ENCODE measurements at places on chromosomes 16 and 17.

DNA sequence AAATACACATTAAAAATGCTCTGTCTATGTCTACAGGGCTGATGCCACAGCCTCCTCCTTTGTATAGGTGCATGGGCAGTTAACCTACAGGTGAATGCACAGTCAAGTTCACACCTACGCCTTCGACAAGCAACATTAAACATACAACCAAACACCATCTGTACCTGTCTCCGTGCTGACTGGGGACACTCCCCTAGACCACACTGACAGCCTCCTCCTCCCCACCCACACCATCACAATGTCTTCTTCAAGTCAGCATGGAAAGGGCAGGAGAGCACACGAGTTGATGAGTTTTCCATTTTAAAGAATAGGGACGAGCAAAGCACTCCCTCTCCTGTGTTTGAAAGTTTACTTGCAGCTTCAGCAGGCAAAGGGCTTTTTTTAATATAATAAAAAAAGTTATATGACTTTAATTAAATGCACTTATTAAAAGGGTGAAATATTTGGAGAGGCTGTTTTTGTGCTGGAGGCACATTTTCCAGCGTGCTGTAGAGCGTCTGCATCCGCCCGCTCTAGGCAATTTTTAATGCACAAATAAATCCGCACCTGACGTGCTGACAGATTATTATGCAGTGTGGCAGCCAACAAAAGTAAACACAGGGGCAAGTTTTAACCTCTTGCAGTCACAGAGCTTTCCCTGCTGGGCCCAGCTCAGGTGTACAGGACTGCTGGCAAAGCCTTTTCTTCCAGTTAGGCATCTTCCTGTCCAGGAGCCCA lies 367.9 kb downstream of the SOX9 start:
- no peak for DNase-seq

DNA sequence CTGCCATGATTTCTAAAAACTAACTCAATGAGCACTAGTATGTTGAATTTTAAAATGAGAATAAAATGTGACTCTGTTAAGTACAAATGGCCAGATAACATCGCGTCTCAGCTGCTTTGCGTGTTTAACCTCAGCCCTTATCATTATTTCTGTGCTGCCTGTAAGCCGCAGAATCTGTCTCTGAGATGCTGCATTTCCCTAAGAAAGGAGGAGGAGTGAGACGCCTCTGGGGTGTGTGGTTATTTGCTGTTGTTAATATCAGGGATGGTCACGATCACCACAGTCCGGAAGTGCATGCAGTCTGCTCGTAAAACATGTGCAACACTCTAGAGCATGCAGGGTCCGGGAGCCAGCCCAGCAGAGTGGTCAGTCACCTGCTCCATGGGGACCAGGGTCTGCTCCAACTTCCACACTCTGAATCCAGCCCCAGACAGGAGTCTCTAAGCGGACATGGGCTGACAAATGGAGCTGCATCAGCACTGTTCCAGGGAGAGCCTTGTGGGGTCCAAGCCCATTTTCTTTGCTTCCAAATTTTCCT lies 342.5 kb downstream of the MAF start:
- DNase-seq = no peak

DNA sequence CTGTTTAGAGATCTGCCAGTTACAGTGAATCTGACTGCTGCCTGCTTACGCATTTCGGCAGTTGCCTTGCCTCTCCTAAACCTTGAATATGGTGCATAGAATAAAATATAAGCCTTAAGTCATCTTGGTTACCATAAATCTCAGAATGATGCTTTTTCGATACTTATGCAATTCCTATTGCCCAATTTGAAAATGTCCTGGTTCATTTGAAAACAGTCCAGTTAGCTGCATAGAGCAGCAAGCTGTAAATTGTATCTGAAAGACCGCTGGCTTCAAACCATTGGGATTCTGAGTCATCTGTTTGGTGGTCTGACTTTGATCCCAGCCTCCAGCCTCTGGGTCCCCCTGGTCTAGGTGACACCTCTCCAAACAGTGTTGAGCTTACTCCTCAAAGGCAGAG lies 2.7 kb upstream of the PRKCA start:
- no peak for DNase-seq

DNA sequence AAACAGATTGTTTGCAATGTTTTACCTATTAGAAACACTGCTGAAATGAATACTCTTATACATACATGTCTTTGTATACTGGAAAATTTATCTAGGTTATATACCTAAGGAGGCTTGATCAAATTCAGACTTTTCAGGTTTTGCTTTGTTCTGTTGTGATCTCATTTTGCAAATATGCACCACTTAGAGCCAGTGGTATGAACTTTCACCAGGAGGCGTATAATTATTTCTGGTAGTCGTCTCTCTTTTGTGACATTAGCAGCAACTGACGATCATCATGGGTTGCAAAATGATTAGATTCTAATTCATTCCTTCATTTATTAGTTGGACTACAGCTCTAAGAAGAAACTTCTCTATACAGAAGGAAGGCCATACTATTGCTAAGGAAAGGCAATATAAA lies 26.9 kb downstream of the AP1G1 start:
- no peak for DNase-seq

DNA sequence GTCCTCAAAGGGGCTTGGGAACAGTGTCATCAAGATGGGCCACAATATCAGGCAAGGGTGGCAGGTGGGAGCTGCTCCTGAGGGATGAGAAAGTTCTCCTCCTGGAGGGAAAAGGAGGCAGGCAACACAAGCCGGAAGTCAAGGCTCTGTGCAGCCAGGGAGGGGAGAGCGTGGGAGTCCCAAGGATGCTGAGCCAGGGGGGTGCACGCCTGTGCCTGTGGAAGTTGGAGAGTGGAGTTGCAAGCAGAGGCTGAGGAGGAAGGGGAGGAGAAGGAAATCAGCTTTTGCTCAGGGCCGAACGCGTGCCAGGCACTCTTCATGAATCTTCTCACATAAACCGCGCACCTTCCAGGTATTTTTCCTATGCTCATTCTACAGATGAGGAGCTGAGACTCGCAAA lies 7.4 kb upstream of the SLC13A2 start:
- DNase-seq = no peak

DNA sequence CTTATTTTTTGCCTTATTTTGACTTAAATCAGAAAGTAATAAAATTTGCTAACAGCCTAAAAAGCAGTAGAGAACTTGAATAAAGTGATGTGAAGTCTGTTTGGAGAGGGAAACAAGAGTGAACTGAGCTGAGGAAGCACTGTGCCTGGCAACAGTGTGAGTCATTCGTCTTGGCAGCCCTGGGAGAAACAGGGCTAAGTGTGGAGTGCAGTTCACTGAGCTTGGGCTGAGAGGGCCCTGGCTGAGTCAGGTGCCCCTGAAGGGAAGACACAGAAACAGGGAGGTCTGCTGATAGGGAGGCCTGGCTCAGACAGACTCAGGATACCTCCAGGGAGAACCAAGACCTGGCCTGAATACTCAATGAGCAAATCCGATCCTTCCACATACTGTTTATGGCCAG lies 132.1 kb downstream of the HS3ST4 start:
- DNase-seq = no peak
